ENCODE measurements at places on chromosomes 6 and 20.

DNA sequence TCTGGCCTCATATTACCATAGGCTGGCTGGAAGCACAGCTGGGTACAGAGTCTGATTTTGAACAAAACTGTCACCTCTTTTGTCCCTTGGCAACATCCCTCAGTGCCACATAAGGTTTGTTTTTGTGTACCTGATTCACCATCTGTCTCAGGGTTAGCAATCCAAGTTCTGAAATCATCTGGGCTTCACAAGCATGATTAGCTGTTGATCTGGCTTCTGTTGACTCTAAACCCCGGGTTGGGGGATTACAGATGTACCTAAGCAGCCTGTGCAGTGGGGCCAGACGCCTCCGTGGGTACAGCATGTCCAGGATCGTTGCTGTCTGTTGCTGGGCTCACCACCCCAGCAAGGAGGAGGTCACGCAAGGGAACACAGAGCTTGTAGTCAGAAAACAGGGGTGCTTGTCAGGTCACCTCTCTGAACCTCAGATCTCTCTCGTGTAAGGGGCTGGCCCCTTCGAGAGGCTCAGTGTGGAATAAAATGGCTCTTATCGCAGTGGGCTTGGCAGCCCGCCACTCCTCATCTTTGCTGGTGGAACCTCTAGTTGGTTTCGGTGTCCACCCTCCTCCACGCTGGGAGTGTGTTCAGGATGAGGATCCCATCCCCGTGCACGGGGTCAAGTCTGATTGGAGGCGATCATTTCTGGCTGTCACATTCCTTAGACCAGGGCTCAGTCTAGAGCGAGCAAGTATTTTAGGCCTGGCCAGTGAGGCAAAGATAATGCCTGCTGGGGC is 39.2 kb upstream of the ZNF831 start:
- no peak for DNase-seq

DNA sequence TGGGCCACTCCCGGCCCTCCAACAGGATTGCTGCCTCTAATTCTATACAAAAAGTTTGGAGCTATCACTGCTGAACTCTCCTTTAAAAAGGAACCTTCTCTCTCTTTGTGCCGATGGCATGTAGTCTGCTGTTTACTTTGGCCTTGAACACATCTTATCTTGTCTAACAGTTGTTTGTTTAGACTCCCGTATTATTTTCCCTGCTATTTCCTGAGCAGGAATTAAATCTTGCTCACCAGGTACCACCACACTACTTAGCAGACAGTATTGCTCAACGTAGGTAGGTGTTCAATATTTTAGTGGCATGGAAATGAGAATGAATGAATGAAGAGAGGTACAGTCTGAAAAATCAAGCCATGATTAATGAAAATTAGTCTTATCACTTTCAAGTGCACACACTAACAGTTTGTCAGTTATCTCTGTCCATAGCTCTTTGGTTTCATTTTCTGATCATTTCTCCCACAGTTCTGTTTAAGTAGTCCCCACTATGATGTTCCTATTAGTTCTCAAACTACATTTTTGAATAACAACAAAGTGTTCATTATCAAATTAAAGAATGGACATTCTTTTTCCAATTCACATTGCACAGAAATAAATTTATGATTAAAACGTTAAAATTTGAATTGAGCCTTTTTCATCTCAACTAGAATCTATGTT is 6.8 kb upstream of the HEY2 start:
- no peak for DNase-seq

GRCh38 chr6:156416391-156416790 is 360.8 kb upstream of the ARID1B start:
- no peak for DNase-seq

DNA sequence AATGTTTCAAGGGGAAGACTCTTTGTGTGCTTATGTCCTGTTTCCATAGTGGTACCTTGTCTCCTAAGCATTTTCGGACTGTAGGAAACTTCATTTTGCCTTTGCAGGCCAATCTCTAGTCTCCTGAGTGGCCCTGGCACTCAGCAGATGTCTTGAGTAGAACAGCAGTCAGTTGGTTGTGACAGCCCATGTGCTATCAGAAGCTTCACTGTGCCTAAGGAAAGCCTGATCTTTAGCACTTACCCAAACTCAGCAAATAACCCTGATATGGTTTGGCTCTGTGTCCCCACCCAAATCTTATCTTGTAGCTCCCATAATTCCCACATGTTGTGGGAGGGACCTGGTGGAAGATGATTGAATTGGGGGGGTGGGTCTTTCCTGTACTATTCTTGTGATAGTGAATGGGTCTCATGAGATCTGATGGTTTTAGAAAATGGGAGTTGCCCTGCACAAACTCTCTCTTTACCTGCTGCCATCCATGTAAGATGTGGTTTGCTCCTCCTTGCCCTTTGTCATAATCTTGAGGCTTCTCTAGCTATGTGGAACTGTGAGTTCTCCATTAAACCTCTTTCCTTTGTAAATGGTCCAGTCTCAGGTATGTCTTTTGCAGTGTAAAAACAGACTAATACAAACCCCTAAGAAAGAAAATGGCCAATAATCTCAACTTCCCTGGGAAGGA is 15.9 kb upstream of the SRPK1 start:
- no peak for DNase-seq

DNA sequence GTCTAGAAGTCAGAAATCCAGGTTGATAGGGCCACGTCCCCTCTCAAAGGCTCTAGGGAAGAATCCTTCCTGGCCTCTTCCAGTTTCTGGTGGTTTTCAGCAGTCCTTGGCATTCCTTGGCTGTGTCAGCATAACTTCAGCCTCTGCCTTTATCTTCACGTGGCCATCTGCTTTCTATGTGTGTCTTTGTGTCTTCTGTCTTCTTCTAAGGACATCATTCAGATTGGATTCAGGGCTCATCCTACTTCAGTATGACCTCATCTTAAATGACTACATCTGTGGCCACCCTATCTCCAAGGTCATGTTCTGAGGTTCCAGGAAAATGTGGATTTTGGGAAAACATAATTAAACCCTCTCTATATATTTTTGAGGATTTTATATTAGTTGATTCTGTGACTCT is 23.0 kb downstream of the C6orf89 start:
- DNase-seq: no peak

DNA sequence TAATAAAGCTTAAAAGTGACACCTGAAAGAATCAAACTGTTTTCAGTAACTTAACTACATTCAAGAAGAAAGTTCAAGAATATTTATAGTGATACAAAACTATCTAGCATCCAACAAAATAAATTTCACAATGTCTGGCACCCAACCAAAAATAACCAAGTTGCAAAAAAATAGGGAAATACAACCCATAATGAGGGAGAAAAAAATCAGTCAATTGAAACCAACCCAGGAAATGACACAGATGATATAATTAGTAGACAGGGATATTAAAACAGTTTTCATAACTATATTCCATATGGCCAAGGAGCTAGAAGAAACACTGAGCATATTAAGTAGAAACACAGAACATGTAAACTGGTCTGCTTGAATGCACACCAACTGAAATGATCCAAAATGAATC is 120.2 kb upstream of the BEND3 start:
- no peak for DNase-seq

DNA sequence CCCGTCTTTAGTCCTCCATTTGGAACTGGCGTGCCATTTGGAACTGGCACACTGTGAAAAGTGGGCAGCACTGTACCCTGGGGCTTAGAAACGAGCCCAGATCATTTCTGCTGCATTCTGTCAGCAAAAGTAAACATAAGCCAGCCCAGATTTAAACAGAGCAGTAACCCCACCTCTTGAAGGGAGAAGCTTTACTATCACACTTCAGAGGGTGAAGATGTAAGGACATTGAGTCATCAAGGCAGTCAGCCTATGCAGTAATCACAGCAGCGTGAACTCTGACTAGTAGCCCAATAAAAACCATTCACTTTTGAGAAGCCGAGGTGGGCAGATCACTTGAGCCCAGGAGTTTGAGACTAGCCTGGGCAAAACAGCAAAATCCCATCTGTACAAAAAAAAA is 216.9 kb downstream of the EYA2 start:
- no peak for DNase-seq

- DNase-seq: peak; percentile 10
Observed at GRCh38 chr6:157323966-157324300, 614 bp upstream of the TMEM242 start.
